ENCODE measurements at places on chromosomes 7 and 10.

GRCh38 chr10:58734664-58735063 is 222.0 kb downstream of the BICC1 start:
- DNase-seq, result no peak

DNA sequence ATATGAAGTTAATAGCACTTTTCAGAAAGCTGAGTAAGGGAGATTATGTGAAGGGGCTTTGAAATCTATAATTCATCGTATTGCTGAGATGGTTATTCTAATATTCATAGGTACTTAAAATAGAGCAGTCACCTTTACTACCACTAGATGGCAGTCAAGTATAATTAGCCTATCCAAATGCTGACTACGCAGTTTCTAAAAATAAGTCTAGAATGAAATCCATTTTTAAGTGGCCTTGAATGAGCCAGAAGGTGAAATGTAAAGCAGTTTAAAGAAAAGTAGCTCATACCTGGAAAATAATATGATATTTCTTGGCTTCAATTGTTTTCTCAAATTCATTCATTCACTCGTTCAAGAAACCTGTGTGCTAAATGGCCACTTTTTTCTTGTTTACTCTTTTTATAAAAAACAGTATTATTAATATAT is 1277.1 kb downstream of the GATA3 start:
- no peak for DNase-seq

DNA sequence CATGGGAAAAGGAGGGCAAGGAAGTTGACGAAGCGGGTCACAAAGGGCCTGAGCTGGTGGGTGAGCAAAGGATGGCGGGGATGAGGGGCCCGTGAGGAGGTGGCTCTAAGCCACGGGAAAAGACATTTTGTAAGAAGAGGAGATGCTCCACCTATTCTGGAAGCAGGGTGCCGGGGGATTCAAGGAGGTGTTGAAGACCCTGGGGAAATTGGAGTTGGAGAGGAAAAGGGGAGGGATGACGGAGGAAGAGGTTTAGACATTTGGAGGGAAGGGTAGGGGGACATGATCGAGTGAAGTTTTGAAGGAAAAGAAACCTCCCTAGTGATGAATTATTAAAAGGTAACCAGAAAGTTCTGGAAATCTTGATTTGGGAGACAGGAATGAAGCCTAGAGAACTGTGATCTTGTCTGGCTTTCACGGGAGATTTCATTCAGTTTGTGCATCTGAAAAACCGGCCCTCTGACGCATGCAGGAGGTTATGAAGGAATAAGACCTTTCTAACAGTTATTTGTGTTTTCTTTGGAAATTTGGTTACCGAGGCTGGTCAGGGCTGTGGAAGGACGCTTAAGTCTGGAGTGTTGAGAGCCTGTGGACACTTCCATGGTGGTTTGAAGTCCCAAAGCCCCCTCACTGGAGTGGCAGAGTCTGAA is 1.4 kb downstream of the SMO start:
- DNase-seq, result no peak

DNA sequence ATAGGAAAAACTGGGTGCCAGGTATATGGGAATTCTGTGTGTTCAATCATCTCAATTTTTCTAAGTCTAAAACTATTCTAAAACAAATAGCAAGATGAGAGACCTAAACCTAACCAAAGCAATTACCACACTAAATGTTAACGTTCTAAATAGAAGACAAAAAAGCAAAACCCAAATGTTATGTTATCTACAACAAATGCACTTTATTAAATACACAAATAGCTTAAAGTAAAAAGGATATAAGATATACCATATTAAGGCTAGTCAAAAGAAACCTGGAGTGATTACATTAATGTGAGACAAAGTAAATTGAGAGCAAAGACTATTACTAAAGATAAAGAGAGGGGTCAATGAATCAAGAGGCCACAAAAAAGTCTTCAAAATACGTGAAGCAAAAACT is 81.4 kb downstream of the LARP4B start:
- DNase-seq, result no peak

- DNase-seq, result no peak
Observed at GRCh38 chr10:79926037-79926436, 22.9 kb downstream of the SFTPD start.

GRCh38 chr7:24939416-24939815 is 40.6 kb downstream of the OSBPL3 start:
- DNase-seq, result no peak

DNA sequence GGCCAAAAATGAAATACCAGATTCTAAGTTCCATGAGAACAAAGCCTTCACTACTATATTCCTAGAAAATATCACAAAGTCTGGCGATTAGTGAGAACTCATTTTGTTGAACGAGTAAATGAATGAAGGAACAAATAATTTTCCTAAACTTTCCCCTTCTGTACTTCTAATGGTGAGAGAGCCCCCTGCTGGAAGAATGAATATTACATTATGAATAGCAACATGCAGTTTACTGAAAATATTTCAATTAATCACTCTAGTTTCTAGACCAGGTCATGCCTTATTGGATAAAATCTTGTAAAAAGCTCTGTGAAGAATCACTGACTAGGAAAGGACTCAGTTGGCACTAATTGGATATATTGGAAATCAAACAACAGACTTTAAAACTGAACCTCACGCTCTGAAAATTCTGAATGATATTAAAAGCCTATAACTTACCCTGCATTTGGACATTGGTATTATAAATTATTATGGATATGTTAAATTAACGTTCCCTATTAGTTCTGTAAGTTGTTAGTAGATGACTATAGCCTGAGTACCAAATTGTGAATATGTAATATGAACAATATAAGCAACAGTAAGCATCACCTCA is 32.4 kb upstream of the MTPN start:
- DNase-seq, result no peak

DNA sequence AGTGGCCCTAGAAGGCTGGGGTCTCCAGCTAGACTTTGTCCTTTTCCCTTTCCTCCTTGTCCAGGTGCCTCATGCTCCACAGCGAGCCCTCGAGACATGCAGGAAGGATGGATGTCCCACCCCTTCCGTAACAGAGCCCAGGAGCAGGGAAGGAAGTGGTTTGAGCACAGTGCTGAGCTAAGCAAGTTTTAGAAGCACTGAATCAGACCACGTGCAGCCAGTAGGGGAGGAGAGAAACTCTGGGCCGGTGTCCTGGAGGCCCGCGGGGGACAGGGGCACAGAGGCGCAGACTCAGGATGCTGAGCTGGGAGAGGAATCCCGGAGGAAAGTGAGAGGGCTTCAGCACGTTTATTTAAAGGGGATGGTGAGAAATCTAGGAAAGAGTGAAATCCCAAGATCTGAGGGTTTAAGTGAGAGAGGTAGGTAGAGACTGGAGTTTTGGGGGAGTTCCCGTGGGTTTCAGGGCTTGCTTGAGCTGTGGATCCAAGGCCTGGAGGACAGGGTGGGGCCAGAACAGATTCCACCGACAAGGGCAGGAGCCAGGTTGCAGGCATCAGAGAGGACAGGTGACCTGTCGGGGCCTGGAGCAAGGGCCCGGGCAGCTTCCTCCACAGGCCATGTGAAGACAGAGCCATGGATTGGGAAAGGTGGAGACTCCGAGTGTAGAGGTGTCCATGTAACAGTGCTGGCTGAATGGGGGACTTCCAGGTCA is 4.4 kb upstream of the IRF5 start:
- DNase-seq, result no peak

DNA sequence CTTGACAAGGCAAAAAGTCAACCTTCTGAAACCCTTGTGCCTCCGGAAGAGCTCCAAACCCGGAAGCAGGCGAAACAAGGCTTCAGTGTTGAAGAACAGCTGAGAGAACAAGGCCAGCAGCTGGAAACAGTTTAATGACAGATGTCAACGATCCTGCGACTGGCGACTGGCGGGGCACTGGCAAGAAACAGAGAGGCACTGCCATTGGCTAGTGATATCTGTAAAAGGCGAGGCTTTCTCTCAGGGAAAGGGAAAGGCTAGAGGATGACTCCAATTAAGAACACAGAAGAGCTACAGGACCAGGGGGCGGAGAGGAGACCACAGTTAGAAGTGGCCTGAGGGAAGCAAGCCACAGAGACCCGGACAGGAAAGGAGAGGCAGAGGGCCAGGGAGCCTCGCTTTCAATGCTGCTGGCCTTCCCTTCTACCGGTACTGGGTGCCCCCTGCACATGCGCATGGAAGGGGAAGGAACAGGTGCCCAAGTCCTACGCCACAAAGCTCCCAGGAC is 19.4 kb downstream of the ITGB1 start:
- DNase-seq, result no peak

DNA sequence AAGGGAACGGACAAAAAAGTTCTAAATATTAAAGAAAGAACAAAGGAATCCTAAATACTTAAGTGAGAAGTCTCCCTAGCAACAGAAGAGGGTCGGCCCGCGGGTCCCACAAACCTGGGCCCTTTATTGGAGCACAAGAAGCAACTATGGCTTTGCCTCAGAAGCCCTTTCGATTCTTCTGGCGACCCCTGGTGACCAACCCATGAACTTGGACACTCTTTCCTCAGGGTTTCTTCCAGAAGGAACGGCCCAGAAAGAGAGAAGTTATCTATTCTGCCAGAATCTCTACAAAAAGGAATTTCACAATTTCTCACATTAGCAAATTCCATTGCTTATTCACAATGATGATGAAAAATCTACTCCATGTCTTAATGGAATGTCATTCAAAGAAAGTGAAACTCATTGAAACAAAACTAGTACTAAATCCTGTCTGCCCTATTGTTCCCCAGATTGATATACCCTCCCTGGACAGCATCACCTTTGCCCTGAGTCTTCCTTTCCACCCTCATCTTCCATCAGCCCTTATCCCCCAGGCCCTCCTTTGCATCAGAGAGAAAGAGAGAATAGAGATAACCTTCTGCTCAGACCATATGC is 43.7 kb downstream of the CPVL start:
- DNase-seq, result no peak

DNA sequence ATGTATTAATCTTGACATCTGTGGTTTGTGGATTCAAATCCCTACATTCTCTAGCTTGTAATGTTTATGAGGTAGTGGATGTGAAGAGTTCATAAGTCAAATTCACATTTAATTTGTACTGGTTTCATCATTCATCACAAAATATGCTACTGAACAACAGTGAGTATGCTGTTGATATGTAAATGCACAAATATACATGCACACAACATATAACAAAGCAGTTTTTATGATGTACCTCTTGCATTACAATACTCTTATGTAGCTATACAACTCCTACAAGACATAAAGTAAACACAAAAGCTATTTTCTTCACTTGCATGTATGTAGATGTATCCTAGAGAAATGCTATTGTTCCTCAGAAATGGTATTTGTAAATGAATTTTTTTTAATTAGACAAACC is 111.0 kb upstream of the ANTXRL start:
- DNase-seq, result no peak

GRCh38 chr10:24694086-24694485 is 29.6 kb downstream of the ARHGAP21 start:
- no peak for DNase-seq

DNA sequence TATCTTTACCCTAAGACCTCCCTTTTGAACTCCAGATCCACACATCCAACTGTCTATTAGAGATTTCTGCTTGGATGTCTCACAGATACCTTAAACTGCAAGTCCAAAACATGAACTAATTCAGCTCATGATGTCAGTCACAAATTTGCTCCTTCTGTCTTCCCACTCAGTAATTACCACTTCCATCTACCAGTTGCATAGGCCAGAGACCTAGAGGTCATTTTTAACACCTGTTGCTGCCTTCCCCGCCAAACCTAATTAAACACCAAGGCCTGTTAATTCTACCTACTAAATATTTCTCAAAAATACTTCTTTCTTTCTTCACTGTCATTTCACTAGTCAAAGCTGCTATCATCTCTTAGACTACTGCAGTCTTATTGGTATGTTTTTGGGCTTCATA is 8.2 kb downstream of the SLK start:
- no peak for DNase-seq

- DNase-seq, result no peak
Observed at GRCh38 chr10:77648472-77648871, 10.9 kb upstream of the KCNMA1 start.

DNA sequence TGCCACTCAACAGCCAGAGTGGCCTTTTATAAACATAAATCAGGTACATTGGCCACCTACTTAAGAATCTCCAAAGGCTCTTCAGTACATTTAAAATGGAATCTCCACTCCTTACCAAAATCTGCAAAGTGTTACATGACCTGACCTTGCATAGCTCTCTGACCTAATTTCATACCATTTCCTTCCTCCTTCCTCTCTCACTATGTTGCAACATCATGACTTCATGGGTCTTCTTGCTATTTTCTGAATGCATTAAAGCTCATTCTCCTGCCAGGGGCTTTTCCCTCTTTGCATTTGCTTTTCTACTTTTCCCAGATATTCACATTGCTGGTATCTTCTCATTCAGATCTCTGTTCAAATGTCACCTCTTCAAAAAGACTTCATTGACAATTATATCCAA is 22.1 kb upstream of the PPP1R17 start:
- no peak for DNase-seq

- no peak for DNase-seq
Observed at GRCh38 chr7:40884241-40884640, 749.4 kb downstream of the SUGCT start.

Data from esophagus squamous epithelium (tissue), 5 donors.